ENCODE measurements at places on chromosomes 16 and 17.
A peak's percentile ranks its signal among the peaks of the same experiment; 100 is the strongest.

DNA sequence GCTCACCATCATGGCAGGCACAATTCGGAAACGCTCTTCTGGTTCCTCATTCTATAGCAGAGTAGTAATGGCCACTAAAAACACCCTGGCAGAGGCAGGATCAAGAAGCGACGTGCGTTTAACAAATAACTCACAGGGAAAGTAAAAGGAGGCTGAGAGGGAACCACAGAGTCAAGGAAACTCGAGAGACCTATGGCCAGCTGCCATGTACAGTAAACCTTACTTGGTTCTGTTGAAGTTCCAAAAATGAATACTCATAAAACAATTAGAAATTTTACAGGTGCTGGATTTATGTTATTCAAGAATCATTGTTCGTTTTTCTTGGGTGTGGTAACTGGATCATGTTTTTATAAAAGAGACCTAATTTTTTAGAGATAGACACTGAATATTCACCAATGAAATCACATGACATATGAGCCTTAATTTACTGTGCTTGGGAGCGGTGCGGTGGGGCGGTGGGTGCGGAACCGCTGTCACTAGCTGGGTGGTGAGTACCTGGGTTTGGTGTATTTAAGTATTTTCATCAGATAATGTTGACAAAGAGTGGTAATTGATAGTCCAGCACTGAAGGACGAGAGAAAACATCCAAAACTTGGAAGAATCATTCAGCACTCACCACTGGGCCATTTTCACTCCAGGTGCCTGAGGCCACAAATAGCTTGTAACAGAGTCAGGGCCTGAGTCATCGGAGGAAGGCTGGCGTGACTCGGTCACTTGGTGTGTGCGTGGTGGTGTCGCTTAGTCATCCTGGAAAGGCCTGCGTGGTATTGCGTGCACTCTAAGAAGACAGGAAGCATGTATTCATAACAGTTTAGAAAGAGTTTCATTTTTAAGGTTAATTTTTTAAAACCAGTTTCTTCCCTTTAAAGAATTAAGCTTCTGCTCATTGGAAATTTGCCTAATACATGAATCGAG is 135.4 kb upstream of the CHMP6 start:
- peak; percentile 95 for DNase-seq

GRCh38 chr17:49397586-49397985 is 17.1 kb downstream of the PHB1 start:
- no peak for DNase-seq

- no peak for DNase-seq
Measured at GRCh38 chr17:1697681-1698080, 12.5 kb downstream of the TLCD2 start.

DNA sequence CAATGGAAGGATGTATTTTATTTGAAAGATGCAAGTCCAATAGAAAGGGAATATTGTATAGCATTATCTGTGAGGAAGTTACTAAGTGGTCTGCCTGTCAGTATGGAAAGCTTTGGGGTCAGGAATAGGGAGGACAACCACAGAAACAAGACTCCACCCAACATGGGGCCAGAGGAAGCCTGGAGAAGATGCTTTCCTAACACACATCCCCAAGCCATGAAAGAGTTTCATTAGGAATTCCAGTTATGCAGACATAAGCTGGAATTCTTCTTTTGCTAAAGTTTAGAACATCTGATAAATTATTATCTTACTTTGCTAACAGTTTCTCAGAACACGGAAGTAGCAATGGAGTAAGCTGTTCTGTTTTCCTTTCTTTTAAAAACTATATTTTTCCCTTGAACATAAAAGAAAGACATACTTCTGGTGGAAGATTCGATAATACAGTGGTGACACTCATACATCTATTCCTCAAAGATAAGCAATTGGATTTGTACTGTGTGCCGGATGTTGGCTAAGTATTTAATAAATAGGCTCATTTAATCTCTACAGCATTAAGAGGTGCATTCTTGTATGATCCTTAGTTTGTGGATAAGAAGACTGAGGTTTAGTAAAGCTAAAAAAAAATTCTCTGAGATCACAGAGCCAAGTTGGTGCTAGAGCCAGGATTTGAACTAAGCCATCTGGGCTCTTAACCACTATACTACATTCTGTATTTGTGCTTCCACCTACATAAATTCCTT is 51.0 kb upstream of the GAS7 start:
- no peak for DNase-seq

DNA sequence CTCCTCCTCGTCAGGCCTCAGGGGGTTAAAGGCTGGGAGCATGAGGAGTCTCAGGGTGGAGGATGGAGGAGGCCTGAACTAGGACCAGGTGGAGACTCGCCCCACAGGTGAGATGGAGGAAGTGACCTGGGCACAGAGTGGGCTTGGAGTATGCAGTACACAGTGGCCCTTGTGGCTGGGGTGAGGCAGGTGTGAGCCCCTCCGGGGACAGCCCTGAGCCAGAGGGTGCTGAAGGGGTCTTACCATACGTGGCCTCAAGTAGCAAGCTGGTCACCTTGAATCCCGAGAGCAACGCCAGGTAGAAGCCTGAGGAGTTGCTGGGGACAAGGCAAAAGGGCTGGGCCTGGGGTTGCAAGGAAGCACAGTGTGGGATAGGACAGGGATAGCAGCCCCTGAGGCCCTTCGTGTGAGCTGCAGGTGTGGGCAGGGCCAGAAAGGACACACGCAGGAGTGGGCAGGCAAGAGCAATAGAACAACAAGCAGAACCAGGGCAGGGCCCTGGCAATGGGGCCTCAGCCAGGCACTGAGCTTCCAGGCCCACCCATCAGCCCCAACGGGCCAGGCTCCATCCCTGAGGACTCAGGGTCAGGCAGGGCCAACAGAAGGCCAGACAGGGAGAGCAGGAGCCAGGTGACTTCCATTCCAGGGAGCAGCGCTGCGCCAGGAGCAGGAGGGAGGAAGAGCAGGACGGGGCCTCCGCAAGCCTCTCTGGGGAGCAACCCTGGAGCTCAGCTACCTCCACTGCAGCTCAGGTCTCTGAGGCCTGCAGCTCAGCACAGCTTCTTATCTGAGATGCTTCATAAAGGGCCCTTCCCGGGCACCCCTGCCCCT is 64.2 kb upstream of the TNRC6C start:
- DNase-seq = no peak
